ENCODE measurements at places on chromosomes 16 and 17.

GRCh38 chr16:55470533-55471371, 8.2 kb upstream of the MMP2 start:
- no peak for DNase-seq

DNA sequence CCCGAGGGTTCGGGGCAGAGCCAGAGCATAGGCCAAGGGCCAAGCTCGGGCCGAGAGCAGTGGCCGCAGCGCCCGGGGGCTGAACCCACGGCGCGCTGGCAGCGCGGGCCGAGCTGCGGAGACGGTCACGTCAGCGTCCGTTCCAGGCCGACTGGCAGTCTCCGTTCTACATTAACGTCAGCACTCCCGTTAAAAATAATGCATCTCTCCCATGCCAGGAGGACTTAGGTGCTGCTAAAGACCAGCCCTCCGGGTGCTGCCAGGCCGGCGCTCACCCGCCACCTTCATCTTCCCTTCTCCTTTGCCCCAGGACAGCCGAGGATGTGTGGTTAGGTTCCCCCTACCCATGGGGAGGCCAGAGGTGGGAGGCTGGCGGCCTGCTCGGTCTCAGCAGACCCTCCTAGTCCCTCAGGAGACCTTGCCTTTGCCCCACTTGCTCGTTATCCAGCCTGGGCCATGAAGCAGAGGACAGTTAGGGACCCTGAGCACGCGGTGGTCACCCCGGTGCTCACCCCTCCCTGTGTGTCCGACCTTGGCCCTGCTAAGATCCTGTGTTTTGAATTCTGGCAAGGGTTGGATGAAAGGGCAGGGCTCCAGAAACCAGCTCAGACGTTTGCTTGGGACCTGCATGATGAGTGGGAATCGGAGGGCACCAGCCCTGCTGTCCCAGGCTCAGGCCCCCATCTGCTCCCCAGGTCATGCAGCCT, 572 bp downstream of the MPG start:
- DNase-seq, result peak; percentile 81

DNA sequence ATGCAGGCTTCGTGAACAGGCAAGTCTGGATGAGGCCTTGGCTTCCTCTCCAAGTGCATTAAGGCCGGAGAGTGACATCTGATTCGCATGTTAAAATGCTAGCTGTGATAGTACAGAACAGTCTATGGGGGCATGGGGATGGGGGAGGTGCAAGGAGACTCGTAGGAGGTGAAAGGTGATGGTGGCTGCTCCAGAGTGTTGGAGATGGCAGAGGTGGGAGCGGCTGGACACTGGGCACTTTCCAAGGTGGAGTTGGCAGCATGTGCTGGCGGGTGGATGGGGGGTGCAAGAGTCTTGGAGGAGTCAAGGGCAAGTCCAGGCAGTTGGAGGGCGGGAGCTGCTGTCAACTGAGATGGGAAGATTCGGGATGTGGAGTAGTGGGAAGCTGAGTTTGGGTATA, 350.9 kb upstream of the TNRC6C start:
- DNase-seq, result no peak

GRCh38 chr16:30356401-30357084, 1.4 kb upstream of the CD2BP2 start:
- peak; percentile 55 for DNase-seq

- no peak for DNase-seq
These were observed 1.0 kb downstream of the MTMR4 start for GRCh38 chr17:58513267-58513964.

DNA sequence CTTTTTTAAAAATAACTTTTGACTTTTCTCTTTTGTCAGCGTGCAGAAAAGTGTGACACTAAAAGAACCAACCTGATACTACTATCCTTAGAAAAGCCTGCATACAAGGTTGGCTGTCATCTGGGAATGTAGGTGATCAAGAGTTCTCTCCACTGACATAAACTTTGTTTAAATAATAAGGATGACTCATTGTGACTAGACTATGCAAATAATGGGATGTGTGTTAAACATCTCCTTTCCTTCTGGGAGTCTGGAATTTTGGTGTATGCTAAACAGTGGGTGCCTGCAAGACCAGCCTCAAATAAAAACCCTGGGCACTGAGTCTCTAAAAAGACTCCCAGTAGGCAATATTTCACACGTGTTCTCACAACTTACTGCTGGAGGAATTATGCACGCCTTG, 373.4 kb downstream of the CNTNAP4 start:
- no peak for DNase-seq

DNA sequence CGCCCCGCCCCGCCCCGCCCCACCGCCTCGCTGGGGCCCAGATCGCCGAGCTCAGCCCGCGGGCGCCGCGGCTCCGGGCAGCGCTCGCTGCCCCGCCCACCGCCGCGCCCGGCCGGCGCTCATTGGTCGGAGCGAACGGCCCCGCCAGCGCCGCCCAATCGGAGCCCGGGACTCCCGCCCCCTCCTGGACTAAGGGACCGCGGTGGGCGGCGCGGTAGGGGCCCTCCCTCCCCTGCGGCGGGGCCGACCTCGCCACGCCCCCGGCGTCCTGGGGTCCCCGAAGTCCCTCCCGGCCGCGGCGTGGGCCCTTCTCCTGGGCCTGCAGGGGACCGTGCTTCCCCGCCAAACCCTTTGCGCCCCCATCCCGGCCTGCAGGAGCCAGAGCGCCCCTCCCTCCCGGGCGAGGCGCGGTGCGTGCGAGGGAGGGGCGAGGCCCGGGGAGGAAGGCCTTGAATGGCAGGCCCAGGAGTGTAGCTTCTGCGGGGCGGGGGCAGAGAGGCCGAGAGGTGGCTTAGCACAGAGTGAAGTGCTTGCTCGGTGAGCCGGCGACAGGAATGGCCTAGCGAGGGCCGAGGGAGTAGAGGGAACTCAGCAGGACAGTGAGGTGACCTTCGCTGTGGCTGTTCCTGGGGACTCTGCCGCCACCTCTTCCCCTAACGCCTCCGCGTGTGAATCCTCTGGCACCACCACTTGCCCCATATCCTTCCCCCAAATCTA, at the start of gene CAMKK1:
Gene CAMKK1, minus strand, starts transcription at position 51 of the 717 bp plus-strand sequence. CDS start 7,366 bp downstream, outside the sequence.
- peak; percentile 88 for DNase-seq

- DNase-seq, result no peak
These were observed 7.6 kb downstream of the EPN2 start for GRCh38 chr17:19244781-19245180.

DNA sequence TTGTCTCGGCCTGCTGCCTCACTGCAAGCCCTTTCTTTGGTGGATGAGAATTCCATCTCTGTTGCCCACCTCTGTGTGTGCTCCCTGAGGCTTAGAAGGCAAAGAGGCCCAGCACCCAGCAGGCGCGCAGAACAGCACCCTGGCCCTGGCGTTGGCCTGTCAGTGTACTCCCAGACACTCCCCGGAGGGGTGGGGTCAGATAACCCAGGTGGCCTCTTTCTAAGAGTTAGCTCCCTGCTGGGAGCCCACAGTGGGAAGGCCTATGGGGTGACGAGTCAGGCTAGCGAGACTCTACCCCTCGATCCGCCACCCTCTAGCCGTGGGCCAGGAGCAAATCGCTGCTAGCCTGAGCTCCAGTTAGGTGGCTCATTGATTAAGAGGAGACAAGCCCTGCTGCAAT, 38.1 kb downstream of the SRL start:
- DNase-seq, result no peak

GRCh38 chr16:1290860-1291575, 18.4 kb upstream of the UBE2I start:
- DNase-seq, result no peak

DNA sequence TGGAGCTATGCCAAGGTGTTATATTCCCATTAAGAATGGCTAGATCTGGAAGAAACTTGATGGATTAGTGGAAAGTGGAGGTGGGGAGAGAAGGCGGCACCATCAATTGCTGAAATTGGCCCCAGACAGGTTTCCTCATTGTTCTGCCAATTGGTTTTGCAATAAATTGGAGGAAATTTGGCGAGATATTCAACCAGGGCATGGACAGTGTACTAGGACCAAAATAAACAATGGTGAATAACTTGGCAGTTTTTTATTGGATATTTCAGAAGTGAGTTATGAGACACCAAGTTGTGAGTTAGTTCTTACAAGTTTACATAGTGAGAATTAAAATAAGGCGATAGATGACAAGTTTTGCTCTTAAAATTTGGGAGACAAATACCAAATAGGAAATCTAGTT, 41.1 kb upstream of the SOX9 start:
- DNase-seq, result no peak

DNA sequence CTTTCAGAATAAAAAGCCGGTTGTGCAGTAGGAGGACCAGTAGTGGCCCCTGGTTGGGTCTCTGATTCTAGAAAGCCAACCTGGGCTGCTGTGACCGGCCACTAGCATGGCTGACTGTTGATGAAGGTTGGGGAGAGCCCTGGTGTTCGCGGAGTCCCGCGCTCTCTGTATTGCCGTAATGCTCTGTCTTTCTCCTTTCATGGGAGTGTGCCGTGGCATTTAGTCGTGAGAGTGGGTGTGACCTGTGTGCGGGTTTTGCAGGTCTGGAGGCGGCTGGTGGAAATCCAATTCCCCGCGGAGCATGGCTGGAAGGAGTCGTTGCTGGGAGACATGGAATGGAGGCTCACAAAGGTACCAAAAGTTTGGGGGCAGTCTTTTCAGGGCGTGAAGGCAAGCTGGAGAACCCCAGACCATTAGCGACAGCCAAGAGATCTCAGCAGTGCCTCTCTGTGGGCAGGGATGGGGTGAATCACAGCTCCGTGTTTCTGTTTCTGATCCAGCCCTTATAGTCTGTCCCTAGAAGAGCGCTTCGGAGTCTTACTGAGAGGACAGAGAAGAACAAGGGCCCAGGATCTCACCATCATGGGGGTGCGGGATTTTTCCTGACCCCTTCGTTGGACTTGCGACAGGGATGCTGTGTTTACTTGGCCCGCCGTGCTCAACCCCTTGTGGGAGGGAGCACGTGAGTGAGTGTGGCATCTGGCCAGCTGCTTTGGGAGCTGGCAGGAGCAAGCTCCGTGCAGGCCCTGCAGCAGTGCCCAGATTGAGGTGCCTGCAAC, 56.5 kb downstream of the RNF213 start:
- peak; percentile 28 for DNase-seq

DNA sequence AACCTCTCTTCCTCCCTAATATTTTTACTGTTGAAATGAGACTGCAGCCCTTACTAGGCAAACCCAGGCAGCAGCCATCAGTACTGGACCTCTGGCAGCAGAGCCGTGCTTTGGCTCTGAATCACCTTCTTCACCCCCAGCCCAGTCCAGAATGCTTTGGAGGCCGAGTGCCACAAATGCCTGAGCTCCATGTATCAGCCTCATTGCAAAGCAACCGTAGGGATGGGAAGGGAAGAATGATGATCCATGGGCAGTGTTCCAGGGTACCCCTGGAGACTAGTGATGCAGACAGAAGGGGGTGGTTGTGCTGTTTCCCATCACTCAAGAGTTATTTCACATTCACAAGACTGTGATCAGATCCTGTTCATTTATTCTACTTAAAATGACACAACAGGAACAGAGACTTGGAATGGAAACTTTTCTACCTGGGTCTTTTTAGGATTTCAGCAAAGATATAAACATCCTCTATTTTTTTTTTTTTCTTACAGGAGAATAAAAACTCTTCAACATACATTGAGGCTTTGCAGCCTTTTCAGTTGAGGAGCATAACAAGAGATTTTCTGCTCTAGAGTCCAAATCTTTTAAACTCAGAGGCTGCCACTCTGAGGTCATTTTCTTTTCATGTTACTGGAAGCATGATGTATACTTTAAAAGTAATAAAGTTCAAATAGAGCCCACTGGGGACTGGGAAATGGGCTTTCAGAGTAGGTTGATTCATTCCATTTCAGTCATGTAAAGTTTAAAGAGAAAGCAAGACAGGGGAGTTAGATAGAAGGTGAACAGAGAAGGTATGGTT, 138.3 kb downstream of the KCNJ2 start:
- DNase-seq, result no peak

DNA sequence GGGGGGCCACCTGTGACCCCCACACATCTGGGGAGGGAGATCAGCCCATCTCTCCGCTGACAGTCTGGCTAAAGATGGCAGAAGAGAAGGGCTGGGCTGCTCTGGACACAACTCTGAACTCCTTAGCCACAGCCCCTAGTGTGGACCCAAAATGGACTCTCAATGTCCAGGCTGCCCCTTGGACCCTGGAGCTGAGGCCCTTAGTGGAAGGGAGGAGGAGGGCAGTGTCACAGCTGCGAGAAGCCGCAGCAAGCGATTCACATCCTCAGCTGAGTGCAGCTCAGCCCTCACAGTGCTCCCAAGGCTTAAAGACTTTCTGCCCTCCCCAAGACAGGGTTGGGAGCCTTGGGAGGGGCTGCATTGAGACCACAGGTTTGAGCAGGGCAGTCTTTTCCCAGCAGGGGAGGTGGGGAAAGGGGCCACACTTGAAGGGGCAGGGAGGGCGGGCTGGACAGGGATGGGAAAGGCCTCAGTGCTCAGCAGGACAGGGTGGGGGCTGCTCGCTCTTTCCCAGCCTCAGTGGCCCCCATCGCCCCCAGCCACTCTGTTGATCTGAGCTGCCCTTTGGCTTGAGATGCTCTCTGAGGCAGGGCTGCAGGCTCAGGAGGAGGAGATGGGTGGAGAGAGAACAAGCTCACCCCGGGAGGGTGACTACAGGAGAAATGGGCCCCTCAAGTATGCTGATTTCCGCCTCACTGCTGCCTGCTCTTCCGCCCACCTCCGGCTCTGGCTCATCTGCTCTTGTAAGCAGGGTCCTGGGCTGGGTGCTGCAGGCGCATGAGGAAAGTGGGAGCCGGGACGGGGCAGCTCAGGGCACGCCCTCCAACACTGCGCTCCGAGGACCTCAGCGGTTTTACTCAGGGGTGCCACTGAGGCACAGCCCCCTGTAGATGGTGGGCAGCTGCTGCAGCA, 50.9 kb upstream of the MTSS2 start:
- DNase-seq, result no peak

DNA sequence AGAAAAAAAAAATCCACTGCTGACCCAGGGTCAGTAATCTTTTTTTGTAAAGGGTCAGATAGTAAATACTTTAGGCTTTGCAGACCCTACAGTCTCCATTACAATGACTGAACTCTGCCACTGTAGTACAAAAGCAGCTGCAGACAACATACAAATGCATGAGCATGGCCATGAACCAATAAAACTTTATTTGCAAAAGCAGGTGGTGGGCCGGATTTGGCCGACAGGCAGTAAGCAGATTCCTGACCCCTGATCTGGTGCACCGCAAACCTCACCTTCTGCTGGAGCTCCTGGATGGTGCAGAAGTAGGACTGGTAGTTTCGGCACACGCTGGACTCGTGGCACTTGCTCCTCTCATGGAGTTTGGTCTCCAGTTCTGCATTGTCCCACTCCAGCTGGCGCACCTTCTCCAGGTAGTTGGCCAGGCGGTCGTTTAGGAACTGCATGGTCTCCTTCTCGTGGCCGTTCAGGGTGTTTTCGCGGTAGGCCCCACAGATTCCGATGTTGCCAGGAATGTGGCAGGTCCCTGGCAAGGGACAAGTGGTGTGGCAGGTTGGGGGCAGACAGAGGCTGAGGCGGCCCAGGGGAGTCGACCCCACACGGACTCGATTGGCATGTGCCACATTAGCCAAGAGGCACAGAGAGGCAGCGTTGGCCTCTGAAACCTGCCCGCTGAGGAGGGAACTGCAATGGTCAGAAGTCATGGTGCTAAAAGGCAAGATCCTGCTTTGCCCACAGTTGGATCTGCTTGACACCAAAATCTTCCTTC, 13.1 kb downstream of the KRT37 start:
- DNase-seq, result no peak

- DNase-seq, result no peak
These were observed 911 bp upstream of the NACA2 start for GRCh38 chr17:61591930-61592329.

- DNase-seq, result no peak
These were observed 2.0 kb downstream of the GPS1 start for GRCh38 chr17:82053556-82054263.

GRCh38 chr17:37642681-37643080, 565 bp downstream of the DDX52 start:
- no peak for DNase-seq
